ENCODE measurements at places on chromosomes 3 and 15.

- DNase-seq = no peak
- no peaks in the 10 kb centered on the region for H3K36me3 ChIP-seq
- H3K4me1 ChIP-seq = no peaks in the 10 kb centered on the region
- H3K4me3 ChIP-seq = no peak overlapping the region
- H3K27ac ChIP-seq = no peak overlapping the region
Measured at GRCh38 chr3:117103675-117104074, 394.1 kb downstream of the TUSC7 start.

GRCh38 chr3:151792411-151792810, 21.5 kb upstream of the AADAC start:
- no peak overlapping the region for H3K27ac ChIP-seq
- H3K27me3 ChIP-seq = no peaks in the 10 kb centered on the region
- H3K36me3 ChIP-seq = no peaks in the 10 kb centered on the region

DNA sequence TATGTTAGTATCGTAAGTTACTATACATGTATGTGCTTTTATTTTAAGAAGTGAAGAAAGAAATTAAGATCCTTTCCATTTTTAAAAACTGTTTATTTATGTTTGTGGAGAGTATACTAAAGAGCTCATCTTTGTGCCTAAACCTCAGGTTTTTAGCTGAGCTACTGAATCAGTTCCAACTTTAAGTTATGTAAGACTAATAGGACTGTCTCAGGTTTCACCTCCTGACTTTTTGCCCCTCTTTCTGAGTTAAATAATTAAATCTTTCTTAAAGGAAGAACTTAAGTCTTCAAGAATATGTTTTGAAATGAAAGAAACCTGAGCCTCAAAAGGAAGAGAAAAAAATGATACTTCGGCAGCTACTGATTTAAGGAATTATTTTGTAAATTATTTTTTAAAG, 2.6 kb downstream of the SLMAP start:
- no peaks in the 10 kb centered on the region for H3K27me3 ChIP-seq
- peak overlapping the region; percentile 73 for H3K4me3 ChIP-seq
- no peak for DNase-seq
- peaks cover 23% of the 10 kb centered on the region for H3K4me1 ChIP-seq
- no peak overlapping the region for H3K27ac ChIP-seq

GRCh38 chr3:32082721-32083120, 23.7 kb upstream of the GPD1L start:
- no peak for DNase-seq
- H3K4me3 ChIP-seq = no peak overlapping the region
- H3K27ac ChIP-seq = no peak overlapping the region
- no peaks in the 10 kb centered on the region for H3K36me3 ChIP-seq

DNA sequence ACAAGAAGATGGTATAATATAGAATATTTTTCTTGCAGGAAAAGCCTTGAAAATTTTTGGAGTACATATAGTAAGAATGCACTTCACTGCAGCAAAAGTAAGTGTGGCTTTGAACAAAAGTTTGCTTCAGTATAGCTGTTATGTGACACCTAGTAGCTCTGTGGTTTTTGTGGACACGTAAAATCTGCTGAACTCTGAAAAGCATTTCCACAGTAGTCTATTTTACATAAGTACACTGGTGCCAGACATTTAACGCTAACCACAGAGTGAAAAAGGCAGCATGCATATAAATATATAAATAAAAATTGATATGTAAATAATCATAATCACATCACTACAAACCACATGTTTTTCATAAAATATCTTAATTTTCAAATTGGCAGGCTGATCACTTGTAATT, 39.8 kb downstream of the CGGBP1 start:
- no peak for DNase-seq
- no peak overlapping the region for H3K4me3 ChIP-seq
- H3K36me3 ChIP-seq = no peaks in the 10 kb centered on the region

DNA sequence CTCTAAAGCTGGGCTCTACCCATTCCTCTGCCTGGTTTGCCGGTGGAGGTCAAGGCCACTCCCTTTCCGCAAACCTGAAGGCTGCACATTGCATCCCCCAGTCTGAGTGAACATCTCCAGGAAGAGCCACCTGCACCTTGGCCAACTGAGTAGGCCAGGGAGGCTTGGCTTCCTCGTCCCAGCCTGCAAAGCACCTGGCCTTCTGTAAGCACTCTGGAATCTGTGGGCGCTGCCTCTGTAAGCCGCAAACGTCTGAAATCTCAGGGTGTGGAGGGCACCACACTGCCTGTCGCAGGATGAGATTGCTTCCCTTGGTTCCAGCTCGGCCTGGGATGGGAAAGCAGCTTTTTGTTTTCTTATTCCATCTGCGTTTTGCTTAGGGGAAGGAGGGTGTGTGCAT, 81.3 kb downstream of the SEC22A start:
- H3K27me3 ChIP-seq = no peaks in the 10 kb centered on the region
- H3K27ac ChIP-seq = no peak overlapping the region
- DNase-seq = no peak
- no peak overlapping the region for H3K4me3 ChIP-seq

DNA sequence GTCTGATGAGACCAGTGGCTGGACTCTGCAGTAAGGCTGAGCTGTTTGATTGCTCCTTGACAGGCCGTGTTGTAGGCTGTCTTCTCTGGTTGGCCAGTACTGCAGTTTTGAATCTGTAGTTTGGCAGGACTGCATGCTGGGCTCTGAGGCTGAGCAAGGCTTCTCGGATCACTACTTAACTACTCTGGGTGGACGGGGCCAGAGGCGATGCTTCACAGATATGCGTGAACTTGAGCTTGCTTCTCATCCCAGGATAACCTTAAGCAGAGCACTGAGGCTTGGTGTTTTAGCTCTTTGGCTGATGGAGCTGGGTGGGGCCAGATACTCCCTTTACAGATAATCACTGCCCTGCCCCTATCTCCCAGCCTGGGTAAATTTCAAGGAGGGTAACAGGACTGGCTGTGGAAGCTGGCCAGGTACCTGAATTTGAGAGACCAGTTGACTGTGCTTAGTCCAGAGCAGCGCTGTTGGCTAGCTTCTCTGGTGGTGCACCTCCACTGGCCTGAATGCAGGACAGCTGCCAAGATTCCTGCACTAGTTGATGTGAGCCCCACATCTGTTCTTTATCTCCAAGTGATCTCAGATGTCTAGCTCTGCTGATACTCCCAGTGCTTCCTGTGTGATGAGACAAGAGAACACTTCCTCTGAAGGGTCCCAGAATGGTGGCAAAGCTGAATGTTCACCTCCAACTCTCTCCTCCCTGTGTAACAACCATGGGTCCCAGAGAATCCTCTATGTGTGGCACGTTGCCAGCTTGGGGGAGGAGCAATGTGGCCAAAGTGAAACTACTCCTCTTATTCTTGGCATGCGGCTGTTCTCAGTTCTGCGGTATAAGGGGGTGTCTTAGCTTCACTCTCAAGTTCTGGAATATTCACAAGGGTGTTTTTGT, 37.9 kb downstream of the RPL39L start:
- H3K27ac ChIP-seq = peak overlapping the region; percentile 62
- H3K27me3 ChIP-seq = no peaks in the 10 kb centered on the region
- peak; percentile 90 for DNase-seq
- H3K4me1 ChIP-seq = peaks cover 13% of the 10 kb centered on the region
- peak overlapping the region; percentile 36 for H3K4me3 ChIP-seq

GRCh38 chr15:80455668-80456442, 51.7 kb downstream of the ARNT2 start:
- peaks cover 3% of the 10 kb centered on the region for H3K27me3 ChIP-seq
- H3K27ac ChIP-seq = no peak overlapping the region
- no peak overlapping the region for H3K4me3 ChIP-seq
- no peaks in the 10 kb centered on the region for H3K36me3 ChIP-seq

DNA sequence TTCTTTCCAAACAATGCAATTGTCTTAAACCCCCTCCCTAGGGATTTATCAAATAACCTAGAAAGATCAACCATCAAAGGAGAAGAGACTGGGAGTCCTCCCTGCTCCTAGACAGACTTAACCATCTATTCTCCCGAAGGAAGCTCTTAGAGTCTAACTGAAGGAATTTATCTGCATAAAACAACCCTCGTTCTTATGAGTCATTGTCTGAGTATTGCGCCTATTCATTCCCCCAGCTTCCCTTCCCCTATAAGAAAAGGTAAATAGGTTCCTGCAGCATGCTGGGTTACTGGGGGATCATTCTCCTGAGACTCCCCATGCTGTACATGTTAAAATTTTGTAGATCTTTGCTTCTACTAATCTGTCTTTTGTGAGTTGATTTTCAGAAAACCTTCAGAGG, 412.7 kb downstream of the OCA2 start:
- H3K4me3 ChIP-seq = no peak overlapping the region
- no peaks in the 10 kb centered on the region for H3K36me3 ChIP-seq
- no peaks in the 10 kb centered on the region for H3K27me3 ChIP-seq
- no peak overlapping the region for H3K27ac ChIP-seq

- DNase-seq = peak; percentile 26
- peaks cover 17% of the 10 kb centered on the region for H3K4me1 ChIP-seq
- no peaks in the 10 kb centered on the region for H3K36me3 ChIP-seq
- H3K27ac ChIP-seq = no peak overlapping the region
- no peaks in the 10 kb centered on the region for H3K27me3 ChIP-seq
Measured at GRCh38 chr3:23949784-23950183, 4.7 kb downstream of the NR1D2 start.

DNA sequence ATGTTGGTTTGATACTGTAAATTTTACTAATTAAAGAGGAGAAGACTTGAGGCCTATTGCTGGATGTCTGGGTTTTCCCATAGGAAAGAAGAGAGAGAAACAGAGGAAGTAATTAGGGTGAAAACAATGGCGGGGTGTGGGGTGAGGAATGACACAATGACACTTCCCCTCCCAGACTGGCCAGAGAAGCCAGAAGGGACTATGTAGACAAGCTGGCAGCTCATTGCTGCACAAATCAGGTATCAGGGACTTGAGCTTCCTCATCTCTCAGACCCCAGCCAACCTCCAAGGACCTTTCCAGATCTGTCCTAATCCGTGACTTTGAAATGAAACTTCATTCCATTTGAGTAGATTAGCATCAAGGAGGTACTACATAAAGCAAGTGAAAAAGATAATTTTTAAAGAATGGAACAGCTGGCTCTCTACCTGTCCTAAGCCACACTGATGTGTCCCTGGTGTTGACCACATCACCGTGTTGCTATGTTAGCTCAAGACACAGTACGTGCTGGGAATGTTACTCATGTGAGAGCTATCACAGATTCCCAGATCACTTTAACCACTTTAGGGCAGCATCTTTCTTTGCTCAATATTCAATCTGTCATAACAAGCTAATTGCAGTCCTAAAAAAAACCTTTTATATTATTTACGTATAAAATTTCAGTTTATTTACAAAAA, 22.2 kb downstream of the TMEM212 start:
- H3K27ac ChIP-seq = peak overlapping the region; percentile 95
- H3K36me3 ChIP-seq = no peaks in the 10 kb centered on the region
- DNase-seq = peak; percentile 88
- H3K4me3 ChIP-seq = no peak overlapping the region

DNA sequence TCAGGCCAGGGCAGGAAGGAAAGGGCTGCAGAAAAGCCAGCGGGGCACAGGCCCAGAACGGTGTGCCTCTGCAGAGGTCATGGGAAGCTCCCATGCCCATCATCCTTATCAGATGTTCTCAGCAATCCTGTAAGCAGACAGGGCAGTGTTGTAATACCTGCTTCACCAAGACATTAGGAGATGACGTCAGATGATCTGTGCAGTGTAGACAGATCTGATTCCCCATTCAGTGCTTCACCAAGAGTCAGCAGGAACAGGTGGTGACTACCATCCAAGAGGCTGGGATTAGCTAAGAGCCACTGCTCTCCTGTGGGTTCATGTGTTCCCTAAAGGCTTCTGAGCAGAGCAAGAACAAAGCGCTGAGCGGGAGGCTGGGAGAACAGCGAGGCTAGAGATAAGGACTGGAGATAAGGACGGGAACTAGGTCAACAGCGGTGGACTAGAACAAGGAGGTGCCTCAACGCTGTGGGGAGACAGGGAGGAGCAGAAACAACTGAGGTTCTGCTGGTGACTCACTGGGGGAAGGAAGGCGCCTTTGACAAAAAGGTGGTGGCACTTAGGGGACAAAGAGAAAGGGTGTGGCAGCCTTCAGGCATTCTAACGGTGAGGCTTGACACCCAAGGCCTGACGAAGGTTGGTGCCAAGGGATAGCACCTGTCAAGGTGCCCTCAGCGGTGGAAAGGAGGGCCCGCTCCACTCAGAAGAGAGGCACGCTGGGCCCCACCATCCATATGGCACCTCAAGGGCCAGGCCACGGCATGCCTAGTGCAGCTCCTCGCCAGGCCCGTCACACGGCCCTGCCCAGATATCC, 28.4 kb downstream of the CCDC12 start:
- H3K4me3 ChIP-seq = no peak overlapping the region
- H3K36me3 ChIP-seq = no peaks in the 10 kb centered on the region
- peaks cover 70% of the 10 kb centered on the region for H3K4me1 ChIP-seq
- no peaks in the 10 kb centered on the region for H3K27me3 ChIP-seq
- H3K27ac ChIP-seq = peak overlapping the region; percentile 39

GRCh38 chr3:12383218-12383617, 94.3 kb downstream of the PPARG start:
- H3K4me1 ChIP-seq = no peaks in the 10 kb centered on the region
- no peak overlapping the region for H3K27ac ChIP-seq
- peaks cover under 1% of the 10 kb centered on the region for H3K27me3 ChIP-seq
- no peak for DNase-seq

- H3K36me3 ChIP-seq = no peaks in the 10 kb centered on the region
- peak overlapping the region; percentile 65 for H3K4me3 ChIP-seq
- H3K27ac ChIP-seq = peak overlapping the region; percentile 43
Measured at GRCh38 chr15:66356077-66356358, 467 bp downstream of the TIPIN start.

- H3K4me1 ChIP-seq = no peaks in the 10 kb centered on the region
- no peak overlapping the region for H3K4me3 ChIP-seq
- H3K27me3 ChIP-seq = peaks cover 8% of the 10 kb centered on the region
- H3K27ac ChIP-seq = no peak overlapping the region
Measured at GRCh38 chr3:131712662-131713061, 209.9 kb upstream of the MRPL3 start.

- no peaks in the 10 kb centered on the region for H3K36me3 ChIP-seq
- no peak overlapping the region for H3K27ac ChIP-seq
- no peaks in the 10 kb centered on the region for H3K4me1 ChIP-seq
Measured at GRCh38 chr3:36707623-36708409, 56.5 kb downstream of the DCLK3 start.

GRCh38 chr3:1404270-1404962, 311.6 kb downstream of the CNTN6 start:
- no peaks in the 10 kb centered on the region for H3K36me3 ChIP-seq
- no peak overlapping the region for H3K27ac ChIP-seq
- H3K4me3 ChIP-seq = no peak overlapping the region
- H3K27me3 ChIP-seq = no peaks in the 10 kb centered on the region

- no peak overlapping the region for H3K27ac ChIP-seq
- no peak overlapping the region for H3K4me3 ChIP-seq
- peaks cover 28% of the 10 kb centered on the region for H3K4me1 ChIP-seq
Measured at GRCh38 chr3:146750196-146750595, 145.1 kb upstream of the PLSCR5 start.

DNA sequence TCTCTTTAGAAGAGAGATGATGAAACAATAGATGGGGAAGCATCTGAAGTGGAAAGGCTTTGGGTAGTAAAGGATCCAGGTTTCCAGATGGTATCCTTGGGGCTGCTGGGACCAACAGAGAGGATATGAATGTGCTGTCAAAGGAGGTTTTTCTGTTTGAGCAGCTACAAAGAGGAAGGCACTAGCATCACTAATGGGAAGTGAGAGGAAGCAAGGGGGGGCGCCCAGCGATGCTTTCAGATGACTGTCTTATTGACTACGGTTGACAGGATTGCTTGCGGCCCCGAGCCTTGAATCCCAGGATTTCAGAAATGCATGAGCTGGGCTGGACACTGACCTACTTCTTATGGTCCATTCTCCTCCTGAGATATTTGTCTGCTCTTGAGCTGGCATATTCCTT, 103.8 kb upstream of the GALNT15 start:
- DNase-seq = no peak
- no peak overlapping the region for H3K27ac ChIP-seq
- no peaks in the 10 kb centered on the region for H3K36me3 ChIP-seq
- H3K4me3 ChIP-seq = no peak overlapping the region

GRCh38 chr3:57794951-57795350, 38.8 kb downstream of the SLMAP start:
- peaks cover 21% of the 10 kb centered on the region for H3K4me1 ChIP-seq
- no peak overlapping the region for H3K27ac ChIP-seq
- DNase-seq = no peak
- H3K36me3 ChIP-seq = no peaks in the 10 kb centered on the region
- no peaks in the 10 kb centered on the region for H3K27me3 ChIP-seq

All from endothelial cell of umbilical vein (primary cell).